ELR (cell line): ENCODE measurements at places on chromosomes 1 and 21.

- peak; percentile 84 for DNase-seq
Measured at GRCh38 chr1:43274125-43274803, 4.5 kb downstream of the TMEM125 start.

DNA sequence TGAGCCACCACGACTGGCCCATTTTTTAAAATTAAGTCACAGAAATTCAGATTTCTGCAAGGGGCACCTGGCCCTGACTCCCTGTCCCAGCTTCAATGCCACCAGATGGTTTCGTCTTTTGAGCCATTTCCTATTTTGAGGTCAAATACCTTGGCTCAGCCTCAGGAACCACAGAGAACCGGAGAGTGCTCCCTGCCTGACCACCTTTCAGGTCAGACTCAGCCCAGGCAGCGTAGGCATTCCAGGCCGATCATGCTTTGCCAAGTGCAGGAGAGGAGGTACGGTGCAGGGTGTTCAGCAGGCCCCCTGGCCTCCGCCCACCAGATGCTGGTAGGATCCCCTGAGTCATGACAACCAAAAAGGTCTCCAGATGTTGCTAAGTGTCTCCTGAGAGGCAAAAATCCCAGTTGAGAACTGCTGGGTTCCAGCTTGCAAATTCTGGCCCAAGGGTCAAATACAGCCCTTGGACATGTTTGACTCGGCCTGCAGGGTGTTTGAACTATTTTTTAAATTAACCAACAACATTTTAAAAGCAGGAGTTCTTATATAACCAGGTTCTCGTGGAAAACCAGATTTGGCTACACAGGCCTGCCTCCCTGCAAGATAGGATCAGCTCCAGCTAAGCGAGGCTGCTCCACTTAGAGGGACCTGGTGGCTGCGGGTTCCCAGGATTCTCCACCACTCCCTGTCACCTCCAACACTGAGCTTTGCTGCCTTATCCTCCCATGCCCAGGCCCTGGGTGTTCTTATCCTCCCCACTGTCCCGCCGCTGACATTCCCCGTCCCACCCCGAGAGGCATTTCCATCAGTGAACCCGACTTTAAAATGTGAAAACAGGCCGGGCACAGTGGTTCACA, 61.9 kb upstream of the TARDBP start:
- DNase-seq = no peak

- peak; percentile 47 for DNase-seq
Measured at GRCh38 chr21:25733859-25734653, 648 bp downstream of the ATP5PF start.

- DNase-seq = no peak
Measured at GRCh38 chr1:232390590-232390989, 239.3 kb downstream of the SIPA1L2 start.

- no peak for DNase-seq
Measured at GRCh38 chr1:230381049-230381467, 45.1 kb downstream of the PGBD5 start.

- no peak for DNase-seq
Measured at GRCh38 chr1:110280804-110281203, 58.4 kb upstream of the RBM15 start.

GRCh38 chr1:91732291-91733107, 153.5 kb downstream of the TGFBR3 start:
- peak; percentile 92 for DNase-seq

DNA sequence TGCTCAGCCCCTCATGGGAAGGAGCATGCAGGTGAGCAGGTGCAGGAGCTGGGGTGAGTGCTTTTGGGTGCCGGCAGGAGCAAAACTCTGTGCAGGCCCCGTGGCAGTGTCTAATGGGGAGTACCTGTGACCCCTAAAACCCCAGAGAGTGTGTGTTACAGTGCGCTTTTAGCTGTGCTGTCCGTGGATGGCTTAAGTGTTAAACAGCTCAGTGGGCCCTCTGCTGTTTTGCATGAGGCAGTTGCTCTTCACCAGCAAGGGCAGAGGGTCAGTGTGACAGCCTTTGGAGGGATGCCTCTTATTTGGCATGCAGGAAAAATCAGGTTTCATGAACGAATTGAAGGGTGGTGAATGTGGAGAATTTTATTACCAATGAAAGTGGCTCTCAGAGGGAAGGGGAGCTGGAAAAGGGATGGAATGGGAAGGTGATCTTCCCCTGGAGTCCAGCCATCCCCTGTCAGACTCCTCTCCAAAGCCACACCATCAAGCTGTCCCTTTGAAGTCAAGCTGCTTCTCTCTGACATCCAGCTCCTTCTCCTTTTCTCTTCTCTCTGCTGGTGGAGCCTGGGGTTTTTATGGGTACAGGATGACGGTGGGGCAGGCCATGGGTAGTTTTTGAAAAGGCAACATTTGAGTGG, 17.0 kb upstream of the ALG14 start:
- DNase-seq = no peak

DNA sequence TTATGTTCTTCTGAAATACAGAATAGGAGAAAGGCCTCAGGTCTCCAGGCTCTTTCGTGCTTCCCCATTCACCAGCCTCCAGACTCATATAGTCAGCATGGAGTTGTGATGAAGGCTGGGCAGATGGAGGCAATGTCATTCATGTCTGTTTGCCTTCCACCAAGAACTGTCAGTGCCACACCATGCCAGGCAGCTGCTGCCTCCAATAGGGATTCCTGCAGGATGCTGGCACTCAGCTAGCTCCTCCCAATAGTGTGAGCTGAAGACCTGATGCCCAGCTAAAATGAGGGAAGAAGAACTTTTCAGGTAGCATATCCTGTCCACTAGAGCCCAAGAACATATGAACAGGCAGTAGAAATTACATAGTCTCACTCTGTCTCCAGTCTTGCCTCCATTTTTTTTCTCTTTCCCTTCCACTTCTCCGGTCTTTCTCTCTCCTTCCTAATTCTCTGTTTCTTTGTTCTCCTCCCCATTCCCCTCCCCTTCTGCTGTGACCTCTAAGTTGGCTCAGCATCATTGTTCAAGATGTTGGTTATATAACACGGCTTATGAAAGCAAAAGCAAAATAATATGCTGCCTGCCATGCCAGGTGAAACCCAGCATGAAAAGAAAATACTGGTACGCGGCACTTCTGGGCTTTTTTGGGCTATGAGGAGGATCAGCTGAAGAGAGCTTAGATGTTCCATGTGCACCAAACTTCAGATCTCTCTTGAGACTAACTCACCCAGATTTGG, 17.3 kb downstream of the GLUL start:
- DNase-seq = no peak

DNA sequence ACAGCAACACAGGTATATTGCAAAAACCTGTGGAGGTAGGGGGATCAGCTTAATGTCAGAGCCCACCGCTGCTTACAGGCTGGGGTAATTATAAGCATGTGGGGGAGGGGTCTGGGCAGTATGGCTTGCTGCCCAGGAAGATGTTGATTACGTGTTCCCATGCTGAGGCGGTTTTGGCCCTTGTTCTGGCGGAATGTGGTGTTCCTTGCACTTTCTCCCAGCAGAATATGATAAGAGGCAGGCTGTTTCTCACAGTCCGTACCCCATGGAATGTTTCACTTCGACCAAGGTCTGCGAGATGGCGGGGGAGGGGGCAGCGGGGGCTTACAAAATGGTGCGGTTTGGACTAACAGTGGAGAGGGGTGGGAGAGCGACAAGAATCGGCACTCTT, 9.8 kb upstream of the HPCAL4 start:
- DNase-seq = peak; percentile 21

DNA sequence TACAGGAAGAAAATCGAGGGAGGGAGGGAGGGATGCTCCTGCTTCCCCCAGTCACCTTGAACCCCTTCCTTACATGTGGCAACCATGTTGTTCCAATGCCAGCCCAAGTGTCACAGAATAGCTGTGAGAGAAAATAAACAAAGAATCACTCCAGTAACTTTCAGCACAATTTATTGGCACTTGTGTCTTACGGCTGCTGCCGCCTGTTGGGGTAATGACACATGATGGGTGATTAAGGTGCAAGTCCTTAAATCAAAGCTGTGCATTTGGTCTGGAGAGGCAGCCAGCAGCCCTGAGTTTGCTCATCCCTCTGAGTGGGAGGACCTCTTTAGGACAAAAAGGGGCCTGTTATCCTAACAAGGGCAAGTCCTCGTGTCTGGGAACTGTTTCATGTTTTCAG, 377.7 kb downstream of the PCP4 start:
- no peak for DNase-seq

GRCh38 chr1:76247261-76247852, 172.8 kb downstream of the ST6GALNAC3 start:
- no peak for DNase-seq

GRCh38 chr1:10451287-10451686, 1.5 kb downstream of the CORT start:
- DNase-seq = peak; percentile 62

DNA sequence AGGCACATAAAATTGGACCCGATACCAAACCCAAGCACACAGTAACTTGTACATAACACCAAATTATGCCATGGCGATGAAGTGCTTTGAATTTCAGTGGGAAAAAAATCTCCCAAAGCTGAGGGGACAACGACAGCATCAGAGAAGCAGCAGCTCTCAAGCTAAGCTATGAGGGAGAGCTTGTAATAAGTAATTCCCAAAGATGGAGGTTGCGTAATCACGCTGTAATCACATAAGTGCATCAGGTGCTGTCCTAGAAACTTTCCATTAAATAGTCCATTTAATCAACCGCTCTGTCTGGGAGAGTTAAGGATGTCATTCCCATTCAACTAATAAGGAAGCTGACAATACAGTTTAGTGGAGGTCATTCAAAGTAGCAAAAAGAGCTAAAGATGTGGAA, 37.6 kb upstream of the KRTAP19-8 start:
- DNase-seq = no peak

GRCh38 chr1:192491804-192492554, 83.6 kb upstream of the RGS1 start:
- DNase-seq = no peak
